Brain microvascular endothelial cell (primary cell): ENCODE measurements at places on chromosomes 3 and 15.

DNA sequence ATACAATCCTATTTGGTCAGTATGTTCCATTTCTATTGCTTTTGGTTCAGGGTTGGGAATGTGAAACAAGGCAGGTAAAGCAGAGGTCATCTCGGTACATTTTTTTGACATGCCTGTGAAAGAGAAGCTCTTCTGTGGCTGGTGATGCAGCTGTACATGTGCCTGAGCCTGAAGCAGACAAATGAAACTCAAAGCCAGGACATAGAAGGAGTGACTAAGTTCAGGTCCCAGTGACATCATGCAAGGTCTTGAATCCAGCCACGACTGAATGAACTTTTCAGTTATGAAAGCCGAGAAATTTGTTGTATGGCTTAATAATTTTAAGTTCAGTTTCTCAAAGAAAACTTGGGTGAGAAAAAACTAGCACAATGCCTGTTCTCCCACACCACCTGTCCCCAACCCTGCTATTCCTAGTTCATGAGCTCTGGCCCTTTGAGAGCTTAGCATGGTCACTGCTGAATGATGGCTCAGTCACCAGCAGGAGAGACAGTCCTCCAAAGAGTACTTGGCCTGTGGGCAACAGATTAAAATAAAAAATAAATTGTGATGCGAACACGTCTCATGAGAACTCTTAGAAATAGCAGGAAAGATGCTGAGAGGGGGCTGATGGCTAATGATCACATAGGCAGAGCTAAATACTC, 600.2 kb upstream of the GRM7 start:
- no peak for DNase-seq

DNA sequence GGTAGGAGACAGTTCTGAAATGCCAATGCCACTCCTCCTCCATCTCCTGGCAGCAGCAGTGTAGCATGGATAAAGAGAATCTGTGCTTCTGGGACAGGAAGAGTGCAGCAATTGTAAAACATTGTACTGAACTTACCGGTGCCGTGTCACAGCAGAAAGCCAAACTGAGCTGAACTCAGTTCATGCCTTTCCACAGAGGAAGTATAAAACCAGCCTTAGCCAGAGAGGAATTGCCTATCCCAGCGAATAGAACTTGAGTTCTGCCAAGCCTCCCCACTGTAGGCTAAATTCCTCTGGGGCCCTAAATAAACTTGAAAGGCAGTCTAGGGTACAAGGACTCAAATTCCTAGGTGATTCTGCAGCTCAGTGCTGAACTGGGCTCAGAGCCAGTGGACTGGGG, 148.8 kb downstream of the SLC9A9 start:
- no peak for DNase-seq

- DNase-seq = no peak
Measured at GRCh38 chr15:69074843-69075224, 60.3 kb downstream of the NOX5 start.

DNA sequence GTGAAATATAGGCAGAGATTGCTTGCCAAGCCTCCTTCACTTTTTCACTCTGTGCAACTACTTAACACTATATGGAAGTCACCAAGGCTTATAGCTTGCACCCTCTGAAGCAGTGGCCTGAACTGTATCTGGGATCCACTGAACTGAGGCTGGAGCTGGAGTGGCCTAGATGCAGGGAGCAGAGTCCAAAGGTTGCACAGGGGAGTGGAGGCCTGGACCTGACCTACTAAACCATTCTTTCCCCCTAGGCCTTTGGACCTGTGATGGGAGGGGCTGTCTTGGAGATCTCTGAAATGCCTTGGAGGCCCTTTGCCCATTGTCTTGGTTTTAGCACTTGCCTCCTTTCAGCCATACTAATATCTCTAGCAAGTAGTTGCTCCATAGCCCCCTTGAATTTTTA, 57.5 kb downstream of the P2RY1 start:
- no peak for DNase-seq

DNA sequence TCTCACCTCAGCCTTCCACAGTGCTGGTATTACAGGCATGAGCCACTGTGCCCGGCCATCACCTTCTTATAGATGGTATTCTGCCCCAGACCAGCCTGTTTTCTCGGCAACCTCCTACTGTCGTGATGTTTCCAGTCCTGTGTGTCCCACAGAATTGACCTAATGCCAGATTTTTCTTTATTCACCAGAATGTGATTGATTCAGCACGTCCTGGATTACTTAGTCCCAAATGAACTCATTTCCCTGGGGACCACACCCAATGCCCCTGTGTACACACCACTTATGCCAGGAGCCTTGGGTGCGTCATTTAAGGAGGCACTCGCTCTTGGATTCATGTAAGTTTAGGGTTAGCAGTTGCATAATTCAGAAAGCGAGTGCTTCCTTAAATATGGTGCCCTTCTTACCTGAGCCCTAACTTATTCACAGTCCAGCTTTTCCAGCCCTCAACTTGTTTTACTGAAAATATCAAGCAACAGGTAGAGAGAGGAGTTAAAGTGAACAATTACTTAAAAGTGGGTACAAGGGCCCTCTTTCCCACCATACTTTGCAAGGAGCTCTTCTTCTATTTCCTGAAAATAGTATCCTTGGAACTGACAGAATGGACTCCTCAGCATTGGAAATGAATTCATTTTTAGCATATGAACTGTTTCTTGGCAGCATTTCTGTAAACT, 64.6 kb upstream of the UBE2E1 start:
- DNase-seq = no peak

- no peak for DNase-seq
Measured at GRCh38 chr3:144104679-144105078, 133.1 kb downstream of the DIPK2A start.

- no peak for DNase-seq
Measured at GRCh38 chr15:49314716-49315115, 108.3 kb upstream of the FGF7 start.

GRCh38 chr3:180828723-180829408, 83.6 kb upstream of the FXR1 start:
- no peak for DNase-seq

- no peak for DNase-seq
Measured at GRCh38 chr15:100966997-100967396, 47.8 kb downstream of the LRRK1 start.

DNA sequence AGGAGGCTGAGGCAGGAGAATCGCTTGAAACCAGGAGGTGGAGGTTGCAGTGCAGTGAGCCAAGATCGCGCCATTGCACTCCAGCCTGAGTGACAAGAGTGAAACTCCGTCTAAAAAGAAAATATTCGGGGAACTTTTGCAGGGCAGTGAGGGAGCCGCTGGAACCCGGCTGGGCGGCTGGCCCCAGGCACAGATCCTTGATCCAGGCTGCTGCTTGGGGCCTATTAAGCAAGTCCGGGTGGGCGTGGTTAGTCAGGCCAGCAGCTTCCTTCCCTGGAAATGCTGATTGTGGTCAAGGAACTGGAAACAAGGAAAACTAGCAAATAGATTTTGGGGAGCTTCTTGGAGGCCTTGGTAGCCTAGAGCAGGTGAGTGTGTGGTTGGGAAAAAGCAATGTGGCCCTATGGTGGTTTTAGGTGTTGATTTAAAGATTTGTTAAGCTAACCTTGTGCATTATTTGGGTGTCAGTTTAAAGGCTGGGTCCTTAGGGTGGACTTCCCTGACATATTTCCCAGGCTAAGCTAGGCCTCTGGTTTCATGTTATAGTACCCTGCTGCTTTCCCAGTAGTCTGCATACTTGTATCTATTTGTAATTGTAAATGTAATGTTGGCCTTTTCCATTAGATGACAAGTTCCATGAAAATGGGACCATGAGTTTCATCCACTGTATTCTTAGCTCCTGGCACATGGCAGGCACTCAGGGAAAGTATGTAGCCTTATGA, 17.7 kb upstream of the SNX22 start:
- no peak for DNase-seq

DNA sequence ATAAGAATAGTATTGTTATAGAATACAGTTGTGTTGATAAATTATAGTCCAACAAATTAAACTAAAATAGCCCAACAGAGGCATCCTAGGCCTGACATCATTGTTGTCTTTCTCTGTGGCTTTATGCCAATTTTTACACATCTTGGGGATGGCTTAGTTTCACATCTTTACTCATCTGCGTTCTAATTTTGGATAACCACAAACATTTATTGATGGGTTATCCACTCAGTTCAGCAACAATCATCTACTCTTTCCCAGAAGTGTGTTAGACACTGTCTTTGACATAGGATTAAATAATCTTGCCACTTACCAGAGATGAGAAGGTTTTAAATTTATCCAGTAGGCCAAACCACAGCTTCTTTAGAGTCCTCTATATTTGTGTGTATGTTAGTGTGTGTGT, 120.8 kb upstream of the PHLDB2 start:
- no peak for DNase-seq

GRCh38 chr3:126394977-126395321, 240 bp downstream of the CFAP100 start:
- no peak for DNase-seq

DNA sequence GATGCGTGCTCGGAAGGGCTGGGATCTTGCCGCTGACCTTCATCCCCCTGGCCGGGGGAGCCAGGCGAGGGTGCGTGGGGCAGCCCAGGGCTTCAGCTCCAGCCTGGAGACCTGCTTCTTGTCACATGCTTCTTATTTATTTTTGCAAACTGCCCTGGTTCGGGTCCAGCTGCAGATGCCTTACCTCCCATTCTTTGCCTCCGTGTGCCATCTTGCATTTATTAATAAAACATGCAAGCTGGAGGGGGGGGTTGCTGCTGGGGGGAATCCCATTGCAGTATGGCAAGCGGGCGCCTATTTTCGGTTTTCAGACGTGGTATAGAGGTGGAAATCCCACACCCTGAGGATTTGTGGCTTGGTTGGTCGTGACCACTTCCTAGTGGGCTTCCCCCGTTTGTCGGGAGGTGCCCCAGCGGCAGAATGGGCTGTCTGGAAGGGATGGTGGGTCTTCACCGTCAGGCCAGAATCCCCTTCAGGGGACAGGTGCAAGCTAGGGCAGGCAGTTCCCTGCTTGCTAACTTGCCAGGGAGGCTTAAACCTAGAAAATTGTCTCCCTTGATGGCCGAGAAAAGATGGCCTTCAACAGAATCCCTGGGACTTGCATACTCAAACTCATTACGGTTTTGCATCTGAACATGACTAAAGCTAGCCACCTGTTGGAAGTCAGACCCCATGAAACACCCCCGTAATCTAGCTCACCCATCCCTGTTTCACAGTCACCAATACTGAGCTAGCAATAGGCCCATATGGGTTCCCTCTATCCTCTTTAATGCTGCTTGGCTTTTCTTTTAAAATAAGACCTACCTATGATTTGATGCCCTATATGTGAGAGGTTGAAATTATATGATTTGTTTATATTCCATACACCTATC, 569 bp downstream of the TMEM266 start:
- no peak for DNase-seq

GRCh38 chr3:53602866-53603265, 108.5 kb downstream of the CACNA1D start:
- DNase-seq = no peak

GRCh38 chr3:122146466-122146865, 37.0 kb upstream of the CASR start:
- no peak for DNase-seq

DNA sequence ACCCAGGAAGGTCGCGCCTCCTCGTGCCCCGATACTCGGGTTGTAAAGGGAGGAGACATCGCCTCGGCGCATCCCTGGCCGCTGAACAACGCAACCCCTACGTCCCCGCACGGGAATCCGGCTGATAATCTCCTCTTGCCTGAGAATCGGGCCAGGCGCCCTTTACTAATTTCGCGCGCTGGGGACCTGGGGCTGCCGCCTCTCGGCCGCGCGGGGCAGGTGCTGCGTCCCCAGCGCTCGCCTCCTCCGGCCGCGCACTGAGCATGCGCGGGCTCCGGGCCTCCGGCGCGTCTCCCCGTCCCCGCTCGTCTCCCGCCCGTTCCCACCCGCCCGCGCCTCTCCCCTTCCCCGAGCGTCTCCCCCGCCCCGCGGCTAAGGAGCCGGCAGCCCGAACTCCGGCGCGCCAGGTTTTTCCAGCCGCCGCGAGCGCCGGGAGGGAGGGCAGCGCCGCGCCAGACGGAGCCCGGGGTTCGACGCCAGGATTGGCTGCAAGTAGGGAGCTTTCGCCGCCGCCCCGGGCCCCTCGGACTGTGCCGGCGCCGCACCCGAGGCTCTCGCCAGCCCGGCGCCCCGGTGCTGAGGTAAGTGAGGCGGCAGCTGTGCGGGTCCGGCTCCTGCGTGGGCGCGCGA, at the start of gene CNTN4:
TSS of gene CNTN4 (plus strand) at position 469 of the 630 bp plus-strand sequence.
- no peak for DNase-seq

GRCh38 chr15:73200339-73200738, 148.1 kb downstream of the NEO1 start:
- no peak for DNase-seq

DNA sequence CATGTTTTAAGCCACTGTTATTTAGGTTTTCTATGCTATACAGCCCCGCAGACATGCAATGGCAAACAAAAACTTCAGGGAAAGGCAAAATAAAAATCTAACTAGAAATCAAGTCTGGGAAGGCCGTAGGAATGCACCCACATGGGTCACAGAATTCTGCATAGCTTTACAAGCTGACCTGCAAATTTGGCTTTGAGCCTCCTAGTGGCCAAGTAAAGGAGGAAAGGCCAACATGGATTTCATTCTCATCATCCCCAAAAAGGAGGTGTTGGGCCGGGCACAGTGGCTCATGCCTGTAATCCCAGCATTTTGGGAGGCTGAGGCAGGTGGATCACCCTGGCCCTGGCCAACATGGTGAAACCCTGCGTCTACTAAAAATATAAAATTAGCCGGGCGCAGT, 124.3 kb downstream of the FBLN2 start:
- no peak for DNase-seq

DNA sequence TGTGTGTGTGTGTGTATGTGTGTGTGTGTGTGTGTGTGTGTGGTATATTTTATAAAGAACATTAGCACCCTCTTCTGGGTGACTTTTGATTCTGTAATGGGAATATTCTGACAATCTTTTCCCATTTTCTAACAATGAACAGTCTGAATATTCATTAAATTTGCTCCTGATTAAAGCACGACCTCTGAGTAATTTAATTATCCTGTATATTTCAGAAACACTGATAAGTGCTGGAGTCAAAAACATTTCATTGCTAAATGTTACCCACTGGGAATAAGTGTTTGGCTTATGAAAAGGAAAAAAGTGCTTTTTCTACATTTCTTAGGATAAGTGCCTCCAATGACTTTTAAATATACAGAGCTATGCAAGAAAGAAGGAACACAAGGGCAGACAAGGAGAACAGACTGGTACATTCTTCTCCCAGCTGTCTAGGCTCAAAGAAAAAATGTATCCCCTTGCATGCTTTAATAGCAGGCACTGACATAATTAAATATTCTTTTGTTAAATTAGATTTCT, 32.3 kb upstream of the SYNPR start:
- peak; percentile 1 for DNase-seq

- no peak for DNase-seq
Measured at GRCh38 chr3:923161-923910, 169.5 kb upstream of the CNTN6 start.

DNA sequence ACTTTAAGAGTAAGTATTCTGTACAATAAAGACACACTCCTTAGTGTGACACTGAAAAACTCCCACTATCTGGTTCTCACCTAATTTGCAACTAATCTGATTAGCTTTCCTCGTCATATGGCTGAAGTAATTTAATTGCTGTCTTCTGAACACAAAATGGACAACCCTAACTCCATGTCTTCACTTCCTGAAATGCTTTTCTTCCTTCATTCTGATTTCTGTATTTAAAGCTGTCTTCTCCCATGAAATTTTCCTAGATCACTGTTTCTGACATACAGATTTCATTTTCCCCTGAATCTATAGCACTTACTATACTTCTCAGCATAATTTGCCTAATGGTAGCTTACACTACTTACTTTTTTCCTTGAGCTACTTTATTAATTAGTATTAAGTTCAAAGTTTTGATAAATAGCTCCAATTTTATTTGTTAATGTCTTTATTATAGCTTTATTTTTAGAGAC, 6.3 kb downstream of the CCPG1 start:
- no peak for DNase-seq

- DNase-seq = peak; percentile 72
Measured at GRCh38 chr3:65729555-65729954, 309.2 kb downstream of the MAGI1 start.
